ENCODE measurements at places on chromosomes 5 and 9.
A peak's percentile ranks its signal among the peaks of the same experiment; 100 is the strongest.

- no peak for DNase-seq
These were observed 4.7 kb upstream of the RASGEF1C start for GRCh38 chr5:180213657-180214207.

DNA sequence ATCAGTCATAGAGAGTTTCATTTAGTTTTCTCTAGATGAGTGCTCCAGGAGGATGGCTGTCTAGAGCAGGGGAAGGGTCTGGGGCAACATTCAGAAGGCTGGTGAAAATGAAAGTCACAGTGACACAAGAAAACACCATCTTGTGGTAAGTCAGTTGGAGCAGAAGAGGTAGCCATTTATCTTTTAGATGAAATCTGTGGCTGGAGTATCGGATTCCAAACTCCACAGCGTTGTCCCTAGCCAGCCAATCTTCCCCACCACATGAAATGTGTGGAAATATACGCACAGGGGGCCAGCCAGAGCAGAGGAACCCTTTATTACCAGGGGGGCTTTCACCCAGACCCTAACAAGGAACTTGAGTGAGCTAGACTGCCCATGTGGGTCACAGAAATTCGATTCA is 15.9 kb upstream of the TNFAIP8 start:
- peak; percentile 18 for DNase-seq

- DNase-seq: no peak
These were observed 84.3 kb upstream of the DHFR start for GRCh38 chr5:80739057-80739456.

- no peak for DNase-seq
These were observed 10.2 kb downstream of the SH3PXD2B start for GRCh38 chr5:172444110-172444510.

All from bone marrow (tissue), 2 donors.